Activated CD8-positive, alpha-beta memory T cell treated with anti-CD3 and anti-CD28 coated beads, Interleukin-2, amount 10 ng/mL, durations not matched to agents 7 days and 5 days (primary cell): ENCODE measurements at places on chromosomes 7 and 10. TPM values are rescaled to one million over a fixed set of nuclear protein-coding genes. Genes with fewer than 3 reads are reported as not detected.

GRCh38 chr7:714251-714671 is 12.2 kb upstream of the DNAAF5 start:
- no peak for DNase-seq

DNA sequence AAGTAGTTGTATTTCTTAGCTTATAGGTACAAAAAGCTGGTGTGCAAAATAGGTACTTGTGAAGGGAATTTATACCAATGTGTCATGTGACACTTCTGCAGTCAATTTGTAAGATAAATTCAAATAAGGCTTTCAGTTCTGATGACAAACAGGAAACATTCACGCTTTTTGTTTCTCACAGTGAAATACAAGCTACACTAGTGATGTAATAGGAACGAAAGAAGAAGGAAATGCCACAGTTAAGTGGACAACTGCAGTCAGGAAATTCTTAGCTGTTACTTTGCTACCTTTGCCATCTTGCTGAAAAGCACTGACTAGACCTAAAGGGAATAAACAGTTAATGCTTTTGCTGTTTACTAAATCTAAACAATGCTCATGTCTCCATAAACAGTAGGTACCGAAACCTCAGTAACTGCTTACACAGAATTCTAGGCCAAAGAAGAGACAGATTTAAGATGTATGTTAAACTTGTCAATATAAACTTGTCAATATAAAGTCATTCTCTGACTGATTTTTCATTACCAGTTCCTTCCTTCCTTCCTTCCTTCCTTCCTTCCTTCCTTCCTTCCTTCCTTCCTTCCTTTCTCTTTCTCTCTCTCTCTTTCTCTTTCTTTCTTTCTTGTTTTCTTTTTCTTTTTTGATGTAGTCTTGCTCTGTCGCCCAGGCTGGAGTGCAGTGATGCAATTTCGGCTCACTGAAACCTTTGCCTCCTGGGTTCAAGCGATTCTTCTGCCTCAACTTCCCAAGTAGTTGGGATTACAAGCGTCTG is 10.1 kb downstream of the OTUD1 start:
- DNase-seq: no peak

- peak; percentile 86 for DNase-seq
Measured at GRCh38 chr7:101126651-101127459, at the start of gene SERPINE1. SERPINE1 (plus strand) TSS chr7:101127104; CDS start chr7:101128394, 1,290 bp downstream.

DNA sequence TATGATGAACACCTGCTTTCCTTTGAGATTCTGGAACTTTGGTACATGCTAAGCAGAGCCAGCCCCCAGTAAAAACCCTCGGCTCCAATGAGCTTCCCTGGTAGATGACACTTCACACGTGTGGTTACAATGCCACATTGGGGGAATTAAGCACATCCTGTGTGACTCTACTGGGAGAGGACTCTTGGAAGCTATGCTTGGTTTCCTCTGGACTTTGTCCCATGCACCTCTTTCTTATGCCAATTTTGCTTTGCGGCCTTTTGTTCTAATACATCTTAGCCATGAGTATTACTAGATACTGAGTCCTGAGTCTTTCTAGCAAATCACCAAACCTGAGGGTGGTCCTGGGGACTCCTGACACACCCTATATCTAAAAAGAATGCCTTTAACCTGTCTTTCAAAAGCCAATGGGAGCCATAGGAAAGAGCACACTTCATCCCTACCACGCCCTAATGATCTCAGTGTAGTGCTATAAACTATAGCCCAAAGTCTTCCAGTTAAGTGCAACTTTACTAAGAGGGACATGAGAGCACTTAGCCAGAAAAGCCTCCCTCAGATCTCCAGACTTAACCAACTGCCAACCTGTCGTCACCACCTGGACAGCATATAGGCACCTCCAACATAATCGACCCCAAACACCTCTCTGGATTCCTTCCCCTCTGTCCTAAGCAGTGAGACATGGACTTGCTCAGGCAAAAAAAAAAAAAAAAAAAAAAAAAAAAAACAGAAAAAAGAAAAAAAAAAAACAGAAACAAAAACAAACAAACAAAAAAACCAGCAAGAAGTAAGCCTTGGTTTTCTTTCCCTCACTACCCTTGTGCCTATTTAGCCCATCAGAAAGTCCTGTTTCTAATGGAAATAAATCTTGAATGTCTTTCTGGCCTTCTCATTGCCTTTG is 37.4 kb downstream of the CCDC6 start:
- DNase-seq: no peak

GRCh38 chr7:17528636-17529035 is 230.2 kb downstream of the AHR start:
- DNase-seq: no peak

DNA sequence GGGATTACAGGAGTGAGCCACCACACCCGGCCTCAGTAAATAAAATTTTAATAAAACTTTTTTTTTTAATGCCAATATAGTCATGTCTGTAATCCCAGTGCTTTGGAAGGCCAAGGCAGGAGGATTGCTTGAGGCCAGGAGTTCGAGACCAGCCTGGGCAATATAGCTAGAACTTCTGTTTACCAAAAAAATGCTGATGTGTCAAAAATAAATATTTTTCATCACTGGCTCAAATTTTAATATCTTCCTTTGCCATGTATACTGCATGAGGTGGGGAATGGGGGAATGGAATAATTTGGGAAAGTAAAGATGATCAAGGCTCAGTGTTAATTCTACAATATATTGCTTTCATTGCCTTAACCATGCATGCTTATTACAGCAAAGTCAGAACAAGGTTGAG is 10.7 kb upstream of the RHBDD2 start:
- no peak for DNase-seq

GRCh38 chr7:70156057-70156456 is 557.8 kb downstream of the AUTS2 start:
- DNase-seq: no peak

DNA sequence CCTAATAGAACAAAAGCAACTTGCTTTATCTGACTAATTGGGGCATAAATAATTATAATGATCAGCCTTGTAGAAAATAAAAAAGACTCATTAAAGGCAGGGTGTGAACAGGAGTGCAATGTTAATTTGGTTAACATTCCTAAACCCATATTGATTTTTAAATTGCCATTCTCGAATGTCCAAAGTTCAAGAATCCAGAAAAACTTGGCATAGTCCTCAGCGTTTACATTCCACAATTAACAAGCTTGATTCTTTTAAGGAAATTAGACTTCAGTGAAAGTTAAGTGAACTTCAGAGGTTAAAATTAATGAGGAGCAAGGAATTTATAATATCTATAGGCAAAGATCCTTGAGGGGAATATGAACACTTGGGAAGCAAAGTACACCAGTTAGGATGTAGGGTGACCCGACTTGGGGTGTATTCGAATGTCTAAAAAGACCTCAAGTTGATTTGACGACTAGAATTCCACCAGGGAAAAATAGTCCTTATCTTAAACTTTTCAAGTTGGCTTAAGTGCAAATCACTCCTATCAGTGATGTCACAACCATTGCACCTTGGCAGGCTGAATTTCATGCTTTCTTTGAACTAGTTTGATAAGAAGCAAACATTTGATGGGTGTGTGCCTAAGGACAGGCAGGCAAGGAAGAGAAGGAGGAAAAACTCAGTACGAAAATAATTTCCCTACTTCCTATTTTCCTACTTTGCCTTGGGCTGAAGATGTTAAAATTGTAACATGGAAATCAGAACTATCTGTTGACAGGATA is 830.4 kb upstream of the COBL start:
- no peak for DNase-seq

DNA sequence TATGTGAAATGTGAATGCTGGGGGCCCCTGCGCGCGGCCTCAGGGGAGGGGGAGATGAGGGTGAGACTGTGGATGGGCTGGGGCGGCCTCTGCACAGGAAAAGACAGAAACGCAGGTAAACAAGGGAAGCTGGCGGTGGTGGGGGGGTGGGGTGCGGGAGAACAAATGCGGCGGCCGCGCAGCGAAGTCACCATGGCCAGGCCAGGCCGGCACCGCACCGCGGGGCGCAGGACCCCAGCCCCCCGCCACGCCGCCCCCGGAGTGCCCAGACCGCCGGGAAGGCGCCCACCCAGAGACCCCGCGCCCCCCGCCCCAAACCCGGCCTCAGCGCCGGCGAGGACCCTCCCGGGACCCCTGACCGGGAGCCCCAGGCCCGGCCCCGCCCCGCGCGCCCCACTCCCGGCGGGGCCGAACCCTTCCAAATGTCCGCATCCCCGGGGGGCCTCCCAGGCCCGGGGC is 14.5 kb upstream of the DNAAF5 start:
- no peak for DNase-seq

DNA sequence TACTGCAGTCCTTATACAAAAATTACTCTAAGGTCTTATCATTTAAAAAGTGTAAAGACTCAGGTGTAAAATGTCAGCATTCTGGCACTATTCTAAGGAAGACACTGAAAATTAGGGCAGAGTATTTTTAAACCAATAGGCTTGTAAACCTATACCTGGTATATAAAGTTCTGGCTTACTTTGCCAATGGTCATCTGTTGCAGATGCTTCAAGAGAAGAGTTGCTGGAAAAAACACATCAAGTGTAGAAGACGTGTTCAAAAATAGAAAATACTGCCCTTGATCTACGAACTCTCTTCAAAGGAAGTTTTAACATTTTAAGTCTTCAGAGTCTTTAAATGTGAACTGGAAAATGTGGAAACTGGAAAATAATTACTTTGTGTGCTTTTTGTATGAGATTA is 23.9 kb downstream of the NT5C3A start:
- no peak for DNase-seq

DNA sequence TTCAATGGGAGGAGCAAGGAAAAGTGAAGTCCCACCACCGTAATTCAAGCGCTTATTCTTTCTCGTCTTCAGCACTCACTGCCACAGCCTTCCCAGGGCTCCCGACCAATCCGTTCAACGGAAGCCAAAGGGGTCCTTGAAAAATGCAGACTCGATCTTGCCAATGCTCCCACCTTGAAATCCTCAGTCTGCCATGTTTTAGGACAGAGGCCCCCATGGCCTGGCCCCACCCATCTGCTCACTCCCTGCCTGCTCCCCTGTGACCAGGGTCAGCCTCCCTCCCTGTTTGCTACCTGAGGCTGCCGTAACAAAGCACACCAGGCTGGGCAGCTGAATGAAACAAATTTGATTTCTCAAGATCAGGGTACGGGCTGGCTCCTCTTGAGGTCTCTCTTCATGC is 3.0 kb upstream of the DNAAF5 start:
- DNase-seq: no peak

DNA sequence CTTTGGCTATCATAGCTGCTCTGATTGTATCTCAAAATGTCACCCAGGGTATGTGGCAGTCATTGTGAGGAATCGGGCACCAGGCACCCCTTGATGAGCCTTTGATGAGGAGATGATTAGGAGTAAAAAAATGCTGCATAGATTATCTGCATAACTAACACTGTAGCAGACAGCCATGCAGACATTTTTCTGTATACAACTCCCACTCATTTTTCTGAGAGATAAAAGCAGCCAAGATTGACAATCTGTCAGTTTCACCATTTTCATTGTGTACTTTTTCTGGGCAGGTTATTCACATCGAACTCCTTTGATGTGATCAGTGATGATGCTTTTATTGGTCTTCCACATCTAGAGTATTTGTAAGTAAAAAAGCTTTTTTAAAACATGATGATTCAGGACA is 19.4 kb downstream of the LGI1 start:
- DNase-seq: no peak

Gene PLEKHS1
- 0.07 TPM for total RNA-seq

Gene KLHDC10
- 14.2 TPM for total RNA-seq

Gene PON3
- not detected for total RNA-seq

Gene RNF133
- not detected for total RNA-seq
